ENCODE measurements at places on chromosomes 4 and X.

DNA sequence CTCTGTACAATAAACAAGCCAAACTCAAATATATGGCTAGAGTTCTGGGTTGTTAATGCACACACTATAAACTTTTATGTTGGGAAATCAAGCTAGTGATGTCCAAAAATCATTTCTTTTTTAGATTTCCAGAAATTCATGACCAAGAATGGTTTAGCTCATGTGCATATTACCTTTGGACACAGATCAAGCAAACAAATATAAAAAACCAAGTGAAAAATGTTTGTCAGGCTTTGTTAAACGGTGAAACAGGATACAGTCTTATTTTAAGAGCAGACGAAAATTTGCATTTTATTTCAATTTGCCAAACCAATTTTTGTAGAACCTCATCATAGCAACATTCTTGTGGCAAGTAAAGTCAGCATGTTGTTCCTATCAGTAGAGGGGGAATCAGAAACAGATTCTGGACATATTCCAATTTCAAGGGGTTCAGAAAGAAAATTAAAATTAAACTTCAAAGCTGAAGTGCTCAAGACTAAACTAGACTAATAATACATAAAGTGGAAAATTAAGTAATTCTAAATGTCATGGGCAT, 413.6 kb downstream of the TRIML1 start:
- no peak for DNase-seq

GRCh38 chr4:84611531-84611930, 28.6 kb downstream of the CDS1 start:
- DNase-seq = no peak

- DNase-seq = no peak
These were observed 535.5 kb downstream of the MID1IP1 start for GRCh38 chrX:39336671-39337311.

GRCh38 chrX:149079805-149080406, 425.2 kb downstream of the IDS start:
- DNase-seq = no peak

DNA sequence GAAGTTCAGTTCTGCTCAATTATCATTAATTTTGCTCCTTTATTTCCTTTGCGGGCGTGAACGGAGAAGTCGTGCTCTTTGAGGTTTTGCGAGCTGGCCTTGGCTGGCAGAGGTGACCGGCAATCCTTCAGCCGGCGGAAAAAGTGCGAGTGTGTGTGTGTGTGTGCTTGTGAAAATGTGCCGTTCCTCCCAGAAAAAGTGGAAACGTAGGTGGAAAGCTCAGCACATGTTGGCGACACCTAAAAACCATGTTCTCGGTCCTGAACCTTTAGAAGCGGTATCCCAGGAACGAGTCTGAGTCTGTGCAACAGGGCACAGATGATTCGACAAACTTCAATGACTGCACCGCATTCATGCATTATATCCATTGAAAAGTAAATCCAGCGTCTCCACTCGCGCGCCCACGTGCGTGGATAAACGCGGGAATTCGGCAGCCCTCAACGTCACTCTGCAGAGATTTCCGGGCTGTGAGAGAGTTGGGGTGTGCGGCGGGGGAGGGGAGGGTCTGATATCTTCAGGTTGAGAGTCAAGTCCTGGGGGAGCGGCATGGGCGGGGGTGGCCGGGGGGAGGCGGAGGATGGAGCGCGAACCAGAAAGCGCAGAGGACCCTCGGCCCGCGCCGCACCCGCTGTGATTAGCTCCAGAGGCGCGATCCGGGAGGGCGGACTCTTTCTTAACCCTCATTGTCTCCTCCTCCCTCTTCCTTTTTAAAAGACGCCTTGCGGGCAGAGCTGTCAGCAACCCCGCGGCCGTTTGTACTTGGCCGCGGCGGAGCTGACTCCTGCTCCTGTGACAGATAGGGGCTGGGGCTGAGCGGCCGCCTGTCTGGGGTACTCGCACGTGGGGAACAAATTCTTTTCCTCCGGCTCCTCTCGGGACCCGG, at the start of gene SHISA3:
Gene SHISA3 (plus strand): TSS at position 737 of the 883 bp plus-strand sequence. CDS start 569 bp downstream, outside the sequence.
- no peak for DNase-seq

DNA sequence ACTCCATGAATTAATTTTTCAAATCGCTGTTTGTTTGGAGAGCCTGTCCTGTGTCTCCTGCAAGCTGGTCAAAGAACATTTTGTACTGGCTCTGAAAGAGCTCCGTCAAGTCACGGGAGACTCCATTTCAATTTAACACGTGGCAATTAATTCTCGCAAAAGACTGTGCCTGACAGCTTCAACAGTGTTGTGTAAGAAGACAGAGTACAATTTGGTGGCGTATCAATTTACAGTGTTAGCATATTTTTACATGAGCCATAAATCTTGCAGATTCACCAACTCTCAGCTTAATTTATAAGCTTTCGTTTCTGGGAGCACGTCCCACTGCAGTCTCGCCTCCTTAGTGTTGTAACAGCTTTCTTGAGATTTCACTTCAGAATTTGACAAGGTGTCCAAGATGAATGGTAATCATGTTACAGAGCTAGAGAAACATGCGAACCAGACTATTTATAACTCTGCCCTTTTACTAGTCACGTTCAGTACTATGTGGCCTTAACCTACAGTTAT, 70.8 kb downstream of the RWDD4 start:
- DNase-seq = no peak

DNA sequence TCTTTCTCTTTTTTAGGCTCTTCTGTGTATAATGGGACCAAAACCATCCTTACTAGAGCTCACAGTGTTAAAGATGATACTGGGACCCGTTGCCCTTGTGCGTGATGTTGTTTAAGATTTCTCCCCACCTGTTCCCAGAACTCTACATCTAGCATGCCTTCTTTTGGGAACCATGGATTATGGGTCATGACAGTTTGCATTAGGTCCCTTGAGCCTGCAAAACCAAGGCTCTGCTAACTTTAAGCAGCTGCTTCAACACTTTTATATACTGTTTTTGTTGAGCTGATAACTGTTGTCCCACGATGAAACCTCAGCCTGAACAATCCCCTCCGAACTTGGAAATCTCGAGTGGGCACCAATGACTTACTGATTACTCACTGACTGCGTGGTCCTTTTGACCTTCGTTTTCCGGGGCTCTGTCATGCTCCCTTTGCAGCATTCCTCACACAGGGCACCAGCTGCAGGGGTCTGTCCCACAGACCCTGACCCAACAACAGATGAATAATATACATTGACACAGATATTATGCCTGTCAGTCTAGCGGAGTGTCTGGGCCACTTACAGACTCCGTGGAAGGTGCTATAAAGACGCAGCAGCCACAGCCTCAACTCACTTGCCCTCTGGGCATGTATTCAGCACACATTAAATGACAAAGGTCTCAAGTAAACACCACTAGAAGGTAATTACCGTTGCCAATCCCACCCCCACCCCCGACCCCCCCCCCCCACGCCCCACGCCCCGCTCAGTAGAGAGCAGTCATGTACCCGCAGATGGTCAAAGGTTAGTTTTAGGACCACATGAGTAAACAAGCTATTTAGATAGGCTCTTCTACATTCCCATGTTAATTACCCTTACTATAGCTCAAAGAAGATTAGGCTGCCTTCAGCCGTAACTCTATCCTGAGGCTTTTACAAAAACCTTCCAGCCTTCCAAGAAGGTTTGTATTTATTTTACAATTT, 162.0 kb upstream of the WDFY3 start:
- no peak for DNase-seq

GRCh38 chr4:136749989-136750388, 782.3 kb downstream of the PCDH18 start:
- DNase-seq = no peak

GRCh38 chr4:101074326-101074725, 273.0 kb downstream of the PPP3CA start:
- DNase-seq = no peak

GRCh38 chrX:140672840-140673731, 36.5 kb upstream of the LINC00632 start:
- no peak for DNase-seq

- DNase-seq = no peak
These were observed 215.1 kb upstream of the PITX2 start for GRCh38 chr4:110837896-110838450.

GRCh38 chr4:173934201-173934600, 349.3 kb downstream of the FBXO8 start:
- no peak for DNase-seq

- DNase-seq = no peak
These were observed 219.7 kb downstream of the NSUN7 start for GRCh38 chr4:40969501-40969900.

- no peak for DNase-seq
These were observed 55.9 kb downstream of the STOX2 start for GRCh38 chr4:183960962-183961541.

DNA sequence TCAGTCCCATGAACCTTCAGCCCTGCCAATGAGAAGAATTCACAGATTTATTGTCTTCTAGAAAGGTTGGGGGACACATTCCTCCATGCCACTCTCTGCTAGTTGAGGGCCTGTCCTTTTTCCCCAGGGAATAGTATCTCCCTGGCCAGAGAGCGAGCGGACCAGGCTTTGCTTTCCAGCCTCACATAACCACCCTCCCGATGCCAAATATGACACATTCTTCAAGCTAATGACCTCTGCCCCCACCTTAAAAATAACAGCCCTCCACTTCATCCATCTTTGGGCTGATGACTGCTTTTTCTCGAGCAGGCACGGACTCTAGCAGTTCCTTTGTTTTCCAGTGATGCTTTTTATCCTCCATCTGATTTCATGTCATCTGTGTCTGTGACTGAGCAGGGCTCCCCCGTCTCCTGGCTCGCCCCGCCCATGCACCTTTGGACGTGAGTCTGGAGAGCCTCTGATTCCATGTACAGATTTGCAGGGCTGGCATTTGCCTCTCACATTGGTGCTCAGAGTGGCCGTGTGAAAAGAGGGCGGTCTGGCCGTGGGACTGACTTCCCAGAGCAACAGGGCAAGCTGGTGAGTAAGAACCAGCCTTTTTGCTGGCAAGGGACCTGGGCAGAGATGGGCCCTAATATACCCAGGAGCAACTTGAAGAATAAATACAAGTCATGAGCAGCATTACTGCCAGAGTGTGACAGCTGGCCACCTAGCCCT, 279.8 kb downstream of the BCOR start:
- DNase-seq = no peak

GRCh38 chrX:124240422-124240821, 92.0 kb upstream of the TEX13D start:
- DNase-seq = no peak

- DNase-seq = no peak
These were observed 11.3 kb downstream of the EIF1AX start for GRCh38 chrX:20130357-20130756.

DNA sequence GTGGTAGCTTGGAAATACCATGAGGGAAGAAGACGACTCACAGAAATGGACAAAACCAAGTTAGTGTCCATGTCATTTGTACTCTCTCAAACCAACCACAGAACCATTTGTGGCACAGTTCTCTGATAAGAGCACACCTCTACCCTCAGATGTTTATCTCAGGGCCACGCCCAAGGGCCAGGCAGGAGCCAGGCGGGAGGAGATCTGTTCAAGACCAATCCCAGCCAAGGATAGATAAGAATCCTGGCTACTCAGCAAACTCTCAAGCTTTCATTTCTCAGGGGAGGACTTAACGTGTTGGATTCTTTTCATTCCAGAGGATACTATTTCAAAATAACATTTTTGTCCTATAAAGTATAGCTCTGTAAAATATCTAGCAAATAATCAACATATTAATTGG, 95.0 kb downstream of the NYX start:
- DNase-seq = no peak

DNA sequence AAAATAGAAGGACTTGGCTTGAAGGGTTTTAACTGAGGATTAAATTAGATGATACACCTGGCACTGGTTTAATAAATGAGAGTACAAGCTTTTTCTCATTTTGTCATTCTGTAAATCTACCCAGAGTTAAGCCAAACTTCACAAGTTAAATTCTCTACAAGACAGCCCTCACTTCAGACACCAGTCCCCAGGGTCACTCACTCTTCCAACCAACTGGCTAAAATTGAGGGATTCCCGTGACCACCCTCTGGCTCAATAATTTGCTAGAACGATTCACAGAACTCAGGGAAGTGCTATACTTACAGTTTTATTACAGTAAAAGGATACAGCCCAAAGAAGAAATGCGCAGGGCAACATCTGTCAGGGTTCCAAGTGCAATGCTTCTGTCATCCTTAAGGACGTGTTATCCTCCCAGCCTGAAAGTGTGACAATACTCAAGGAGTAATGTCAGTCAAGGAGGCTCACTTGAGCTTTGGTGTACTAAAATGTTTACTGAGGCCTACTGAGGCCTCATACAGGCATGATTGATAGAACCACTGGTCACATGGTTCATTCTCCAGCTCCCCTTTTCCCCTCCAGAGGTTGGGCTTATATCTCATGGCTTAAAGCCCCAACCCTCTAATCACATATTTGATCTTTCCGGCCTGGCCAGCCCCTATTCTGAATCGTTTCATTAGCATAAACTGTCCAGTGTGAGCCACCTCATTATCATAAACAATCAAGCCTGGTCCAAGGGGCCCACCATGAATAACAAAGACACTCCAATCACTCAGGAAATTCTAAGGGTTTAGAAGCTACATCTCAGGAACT, 9.6 kb upstream of the TMSB4X start:
- no peak for DNase-seq

DNA sequence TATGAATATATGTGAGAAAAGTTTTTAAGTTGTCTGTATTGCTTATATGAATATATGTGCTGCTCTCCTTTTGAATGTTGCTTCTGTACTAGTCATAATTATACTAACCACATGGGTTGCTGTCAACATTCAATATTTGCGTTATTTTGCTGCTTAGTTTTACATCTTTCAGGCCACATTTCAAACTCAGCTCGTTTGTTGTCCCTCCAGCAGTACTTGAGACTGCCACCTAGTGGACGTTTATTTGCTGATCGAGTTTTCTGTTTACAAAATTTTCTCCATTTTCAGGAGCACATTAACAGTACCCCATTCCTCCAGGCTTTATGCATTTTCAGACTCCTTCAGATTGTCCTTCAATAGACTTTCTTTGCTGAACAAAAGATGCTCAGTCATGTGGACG, 75.8 kb downstream of the NUDT11 start:
- no peak for DNase-seq

- no peak for DNase-seq
These were observed 29.8 kb downstream of the CD99L2 start for GRCh38 chrX:150868625-150869024.

GRCh38 chr4:132564920-132565319, 584.2 kb upstream of the PCDH10 start:
- no peak for DNase-seq

DNA sequence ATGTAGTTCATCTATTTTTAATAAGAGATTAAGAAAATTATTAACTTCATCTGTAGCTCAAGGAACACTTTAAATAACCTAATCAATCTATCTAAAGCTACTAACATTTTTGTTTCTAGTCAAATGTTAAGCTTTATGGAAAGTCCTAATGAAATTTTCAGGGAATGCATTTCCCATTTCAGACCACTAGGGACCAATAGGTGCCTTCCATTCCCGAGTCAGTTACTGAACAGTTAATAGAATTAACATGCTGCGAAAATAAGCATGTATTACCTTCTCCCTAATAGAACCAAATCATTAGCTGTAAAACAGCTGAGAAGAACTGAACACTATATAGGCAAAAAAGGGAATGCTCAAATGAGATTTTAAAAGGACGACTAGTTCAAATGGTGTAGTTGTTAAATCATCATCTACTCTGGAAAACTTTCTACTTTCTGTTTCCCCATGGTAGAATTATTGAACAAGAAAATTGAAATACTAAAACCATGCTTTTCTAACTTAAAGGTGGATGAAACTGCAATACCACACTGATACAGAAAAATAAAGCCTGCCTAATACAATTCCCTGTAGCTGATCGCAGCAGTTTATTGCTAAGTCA, 22.5 kb downstream of the STX18 start:
- DNase-seq = no peak
